ENCODE measurements at places on chromosomes 2 and 18.

- no peak for DNase-seq
These were observed 14.4 kb downstream of the HOXD3 start for GRCh38 chr2:176171351-176172006.

GRCh38 chr2:47602996-47603395 is 179.9 kb upstream of the MSH6 start:
- no peak for DNase-seq

GRCh38 chr2:12313445-12314126 is 403.1 kb upstream of the TRIB2 start:
- DNase-seq: no peak

DNA sequence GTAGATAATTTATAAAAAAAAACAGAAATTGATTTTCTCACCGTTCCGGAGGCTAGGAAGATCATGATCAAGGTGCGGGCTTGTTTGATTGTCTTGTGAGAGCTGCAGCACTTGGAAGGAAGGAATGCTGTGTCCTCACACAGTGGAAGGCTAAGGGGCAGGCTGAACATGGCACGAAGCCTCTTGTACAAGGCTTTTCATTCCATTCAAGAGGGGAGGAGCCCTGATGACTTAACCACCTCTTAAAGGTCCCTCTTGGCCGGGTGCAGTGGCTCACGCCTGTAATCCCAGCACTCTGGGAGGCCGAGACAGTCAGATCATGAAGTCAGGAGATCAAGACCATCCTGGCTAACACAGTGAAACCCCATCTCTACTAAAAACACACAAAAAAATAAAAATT is 39.2 kb downstream of the PID1 start:
- no peak for DNase-seq

DNA sequence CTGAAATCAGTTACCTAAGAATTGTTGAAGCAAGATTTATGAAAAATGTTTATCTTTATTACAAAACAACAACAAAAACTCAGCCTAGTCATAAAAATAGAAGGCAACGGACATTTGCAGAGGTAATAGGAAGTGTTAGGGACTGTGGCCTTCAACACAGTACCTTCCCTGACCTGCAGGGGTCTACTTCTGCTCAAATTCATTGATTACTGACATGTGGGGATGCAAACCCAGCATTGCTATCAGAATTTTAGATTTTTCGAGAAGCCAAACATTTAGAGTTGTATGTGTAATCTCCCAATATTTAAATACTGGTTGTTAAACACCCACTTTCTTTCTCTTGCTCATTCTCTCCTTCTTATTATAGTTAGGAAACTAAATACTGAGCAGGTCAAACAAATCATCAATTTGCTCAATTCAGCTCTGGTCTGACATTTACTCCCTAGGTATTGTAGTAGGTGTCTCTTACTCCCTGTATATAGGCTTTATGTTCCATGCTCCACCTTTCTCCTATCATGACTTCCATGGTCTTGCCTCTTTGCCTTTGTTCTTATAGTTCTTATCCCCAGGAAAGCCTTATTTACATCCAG is 198.5 kb downstream of the UBE2E3 start:
- DNase-seq: no peak

- DNase-seq: no peak
These were observed 70.3 kb downstream of the LAMA1 start for GRCh38 chr18:7047336-7047735.

GRCh38 chr2:76310894-76311633 is 600.3 kb upstream of the GCFC2 start:
- no peak for DNase-seq

DNA sequence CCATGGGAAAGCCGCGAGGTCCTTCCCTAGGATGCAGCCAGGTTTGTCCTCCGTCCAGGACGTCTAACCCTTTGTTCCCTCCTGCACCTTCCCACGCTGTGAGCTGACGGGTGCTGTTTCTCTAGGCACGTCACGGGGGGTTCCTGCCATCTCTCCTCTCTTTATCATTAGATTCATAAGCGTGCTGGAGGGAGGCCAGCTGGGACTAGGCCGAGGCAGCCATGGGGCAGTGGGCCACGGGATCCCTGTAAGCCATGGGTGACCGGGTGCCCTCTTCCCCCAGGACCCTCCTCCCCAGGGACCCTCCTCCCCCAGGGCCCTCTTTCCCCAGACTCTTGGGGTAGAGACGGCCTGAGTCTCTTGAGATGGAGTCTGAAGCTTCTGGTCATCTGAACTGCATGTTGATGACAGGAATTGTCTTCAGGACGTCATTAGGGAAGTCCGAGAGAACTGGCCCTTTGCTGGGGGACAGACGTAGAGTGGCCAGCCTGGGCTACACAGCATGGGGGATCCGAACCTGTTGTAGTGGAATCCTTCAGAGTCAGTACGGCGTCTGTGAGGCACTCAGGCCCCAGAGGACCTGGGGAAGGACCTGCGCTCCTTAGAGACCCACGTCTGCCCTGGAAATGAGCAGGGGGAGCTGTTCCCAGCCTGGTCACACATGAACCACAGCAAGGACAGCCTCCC is 108.1 kb downstream of the TPO start:
- DNase-seq: no peak

DNA sequence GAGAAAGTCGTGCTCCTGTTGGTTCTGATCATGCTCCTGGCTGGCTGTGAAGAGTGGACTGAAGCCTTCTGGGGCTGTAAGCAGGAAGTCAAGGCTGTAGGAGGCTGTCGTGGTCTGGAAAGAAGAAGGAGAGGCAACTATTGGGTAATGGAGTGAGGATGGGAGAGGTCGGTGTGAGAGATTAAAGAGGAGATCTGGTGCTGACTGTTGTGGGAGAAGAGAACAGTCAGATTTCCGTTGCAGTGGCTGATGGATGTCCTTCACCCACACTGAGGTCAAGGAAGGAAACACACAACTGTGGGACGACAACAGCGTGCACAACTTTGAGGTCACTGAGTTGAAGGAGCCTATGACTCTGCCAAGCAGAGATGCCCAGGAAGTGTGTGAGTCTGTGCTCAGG is 2.8 kb upstream of the PSMD1 start:
- DNase-seq: no peak

- no peak for DNase-seq
These were observed 246.8 kb upstream of the RASGRP3 start for GRCh38 chr2:33229646-33230045.

DNA sequence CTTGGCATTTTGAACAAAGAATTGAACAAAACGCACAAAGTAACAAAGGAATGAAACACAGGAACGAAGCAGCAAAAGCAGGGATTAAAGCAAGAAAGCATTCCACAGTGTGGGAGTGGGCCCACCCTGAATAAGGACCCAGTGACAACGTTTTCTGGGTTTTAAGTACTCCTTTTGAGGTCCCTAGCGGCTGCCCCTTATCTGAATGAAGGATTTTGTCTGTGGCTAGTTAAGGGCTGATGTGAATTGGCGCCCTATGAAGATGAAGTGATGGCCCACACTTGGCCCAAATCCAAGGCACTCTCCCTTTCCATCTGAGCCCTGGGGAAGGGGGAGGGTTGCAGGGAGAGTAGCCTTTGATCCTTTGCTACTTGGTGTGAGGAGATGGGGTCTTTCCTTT is 7.8 kb upstream of the CCDC141 start:
- DNase-seq: no peak

- DNase-seq: no peak
These were observed 1041.2 kb upstream of the CELF4 start for GRCh38 chr18:38606841-38607240.

GRCh38 chr2:147603876-147604275 is 241.0 kb upstream of the ACVR2A start:
- no peak for DNase-seq

- DNase-seq: no peak
These were observed 33.3 kb downstream of the STRADB start for GRCh38 chr2:201484805-201485204.

DNA sequence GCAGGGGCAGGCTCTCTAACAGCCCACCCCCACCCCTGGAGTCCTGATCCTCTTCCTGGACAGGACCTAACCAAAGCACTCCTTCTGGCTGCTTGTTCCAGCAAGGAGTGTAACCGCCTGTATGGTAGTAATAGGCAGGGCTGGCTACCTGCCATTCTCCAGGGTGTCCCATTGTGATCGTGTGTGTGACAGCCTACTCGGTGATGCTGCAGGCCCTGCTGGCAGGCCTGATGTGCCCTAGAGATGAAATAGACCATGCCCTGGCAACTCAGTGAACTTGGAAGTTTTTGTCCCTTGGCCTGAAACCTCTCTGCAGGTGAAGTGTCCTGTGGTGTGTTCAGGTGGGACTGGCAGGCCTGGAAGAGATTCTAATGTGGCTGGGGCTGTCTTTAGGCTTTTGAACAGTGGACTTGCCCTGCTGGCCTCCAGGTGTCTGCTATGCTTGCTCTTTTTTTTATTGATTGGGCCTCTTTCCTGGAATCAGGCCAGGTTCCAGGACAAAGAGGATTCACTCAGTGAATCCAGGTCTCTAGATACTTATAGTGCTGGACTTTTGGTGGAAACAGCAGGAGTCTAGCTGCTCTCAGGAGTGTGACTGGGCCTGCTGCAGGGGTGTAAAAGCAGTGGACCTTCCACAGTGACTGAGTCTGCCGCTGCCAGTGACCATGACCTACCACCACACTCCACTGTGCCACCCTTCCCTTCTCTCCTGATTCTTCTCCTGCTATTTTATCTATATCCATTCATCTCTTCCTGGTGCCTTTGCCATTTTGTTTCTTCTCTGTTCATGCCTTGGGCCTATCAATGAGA is 132.1 kb downstream of the CTIF start:
- DNase-seq: no peak

- no peak for DNase-seq
These were observed 128.2 kb downstream of the GALR1 start for GRCh38 chr18:77377813-77378212.

GRCh38 chr2:218893349-218894150 is 12.9 kb downstream of the WNT10A start:
- DNase-seq: no peak

DNA sequence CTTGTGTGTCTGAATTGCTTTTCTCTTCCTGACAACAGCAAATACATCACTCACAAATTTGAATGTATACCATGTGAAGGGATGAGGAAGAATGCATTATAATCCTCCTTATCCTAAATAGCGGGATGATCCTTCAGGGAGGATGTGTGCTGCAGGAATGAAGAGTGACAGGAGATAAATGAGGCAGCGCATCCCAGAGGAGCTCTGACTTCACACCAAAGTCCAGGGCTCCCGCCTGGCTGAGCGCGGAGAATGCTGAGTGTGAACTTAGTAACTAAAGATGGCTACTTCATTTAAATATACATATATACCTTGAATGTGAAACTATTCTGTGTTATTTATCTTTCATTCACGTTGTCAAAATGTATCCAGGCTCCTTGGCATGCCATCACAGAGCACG is 145.2 kb upstream of the TPO start:
- DNase-seq: no peak

DNA sequence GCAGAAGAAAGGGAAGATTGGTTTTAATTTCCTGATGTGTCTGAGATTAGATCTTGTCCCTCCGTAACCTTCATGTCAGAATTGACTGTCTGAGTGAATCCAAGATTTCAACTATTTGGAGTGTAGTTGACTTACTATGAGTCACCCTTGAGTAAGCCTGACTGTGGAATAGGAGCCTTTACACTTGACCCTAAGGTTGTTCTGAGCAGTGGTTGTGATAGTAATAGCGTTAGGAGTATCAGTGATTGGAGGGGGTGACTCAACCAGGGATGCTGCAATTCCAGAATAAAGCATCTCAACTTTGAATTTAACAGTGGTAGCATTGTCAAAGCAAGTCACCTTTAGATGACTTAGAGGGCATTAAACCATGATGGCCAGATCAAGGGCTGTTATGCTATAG is 979.5 kb upstream of the FAM98A start:
- no peak for DNase-seq

DNA sequence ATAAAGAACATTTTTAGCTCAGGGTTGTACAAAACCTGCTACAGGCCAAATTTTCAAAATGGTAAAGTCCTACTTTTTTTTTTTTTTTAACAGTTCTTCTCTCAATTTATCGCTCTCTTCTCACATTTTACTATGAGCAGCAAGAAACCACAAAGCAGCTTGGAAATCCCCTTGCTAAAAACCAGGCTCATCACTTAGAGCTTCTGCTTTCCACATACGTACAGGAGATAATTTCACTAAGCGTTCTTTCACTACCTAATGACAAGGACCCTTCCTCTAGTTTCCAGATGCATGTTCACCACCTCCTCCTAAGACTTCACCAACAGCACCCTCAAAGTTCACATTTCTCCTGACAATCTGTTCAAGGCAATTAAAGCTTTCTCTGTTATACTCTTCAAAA is 294.9 kb upstream of the CYRIA start:
- no peak for DNase-seq

GRCh38 chr18:50397023-50397422 is 22.2 kb downstream of the SKA1 start:
- no peak for DNase-seq

GRCh38 chr18:62366992-62367391 is 41.9 kb downstream of the TNFRSF11A start:
- DNase-seq: no peak

DNA sequence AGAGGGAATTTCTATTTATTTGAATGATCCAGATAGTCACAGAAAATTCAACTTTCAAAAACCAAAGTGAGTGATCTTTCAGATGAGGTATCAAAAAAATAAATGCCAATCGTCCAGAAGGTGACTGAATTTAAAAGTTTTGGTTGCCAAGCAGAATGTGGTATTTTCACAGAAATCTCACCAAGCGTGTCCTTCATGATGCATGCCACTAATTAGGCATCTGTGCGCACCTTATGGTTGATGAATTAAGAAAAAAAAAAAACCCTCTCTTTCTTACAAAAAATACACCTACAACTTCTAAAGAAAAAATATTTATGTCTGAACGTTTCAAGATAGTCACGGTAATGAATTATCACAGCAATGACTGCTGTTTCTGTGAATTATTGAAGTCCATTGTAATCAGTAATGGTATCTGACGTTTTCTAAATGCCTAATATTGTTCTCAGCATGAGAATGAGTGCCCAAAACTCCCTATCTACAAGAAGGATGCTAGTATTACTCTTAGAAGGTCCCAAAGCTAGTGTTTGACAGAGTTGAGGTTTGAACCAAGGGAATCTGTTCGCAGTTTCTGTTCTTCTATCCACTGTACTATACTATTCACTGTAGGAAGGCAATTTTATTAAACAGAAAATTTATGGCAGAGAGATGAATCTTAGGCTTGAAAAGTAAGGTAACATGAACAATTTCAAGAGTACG is 219.6 kb upstream of the NETO1 start:
- DNase-seq: no peak

DNA sequence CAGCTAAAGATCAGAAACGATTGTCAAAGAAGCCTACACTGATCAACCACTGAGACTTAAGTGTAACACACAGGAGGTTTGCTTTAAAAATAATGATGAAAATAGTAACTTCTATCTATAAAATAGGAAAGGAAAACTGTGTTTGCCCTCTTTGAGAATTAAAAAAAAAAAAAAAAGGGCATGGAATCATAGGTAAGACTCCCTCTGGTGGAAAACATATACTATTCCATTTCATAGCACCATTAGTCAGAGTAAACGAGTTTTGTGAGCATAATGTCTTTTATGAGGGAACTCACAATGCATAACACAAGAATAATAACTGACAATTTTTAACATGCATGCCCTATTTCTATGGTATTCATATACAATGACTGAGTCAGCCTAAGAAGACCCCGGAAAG is 36.3 kb downstream of the SLC35F5 start:
- DNase-seq: no peak
